ENCODE measurements at places on chromosomes 12 and 14. TPM values are rescaled to one million over a fixed set of nuclear protein-coding genes. Genes with fewer than 3 reads are reported as not detected.

EPYC gene
- total RNA-seq: 0.17 TPM

ANKS1B gene
- 4.1 TPM for total RNA-seq

GRCh38 chr12:64550755-64551154, 59.5 kb upstream of the RASSF3 start:
- DNase-seq: no peak

DNA sequence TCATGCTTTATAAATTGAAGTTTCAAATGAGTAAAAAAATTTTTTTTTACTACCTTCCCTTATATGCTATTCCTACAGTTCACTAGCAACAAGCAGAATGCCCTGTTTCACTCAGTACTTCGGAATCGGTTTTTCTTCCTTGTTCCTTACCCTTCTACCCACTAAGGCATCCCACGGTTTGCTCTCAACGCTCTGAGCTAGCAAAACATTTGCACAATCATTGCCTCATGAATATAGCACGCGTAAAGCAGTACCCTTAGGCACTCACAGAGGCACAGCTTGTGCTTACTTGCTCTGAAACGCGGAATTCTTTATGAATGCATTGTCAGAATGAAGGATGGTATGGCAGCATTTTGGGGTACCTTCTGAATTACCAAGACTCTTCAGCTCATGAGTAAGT, 45.0 kb downstream of the PPP1R13B start:
- no peak for DNase-seq

DNA sequence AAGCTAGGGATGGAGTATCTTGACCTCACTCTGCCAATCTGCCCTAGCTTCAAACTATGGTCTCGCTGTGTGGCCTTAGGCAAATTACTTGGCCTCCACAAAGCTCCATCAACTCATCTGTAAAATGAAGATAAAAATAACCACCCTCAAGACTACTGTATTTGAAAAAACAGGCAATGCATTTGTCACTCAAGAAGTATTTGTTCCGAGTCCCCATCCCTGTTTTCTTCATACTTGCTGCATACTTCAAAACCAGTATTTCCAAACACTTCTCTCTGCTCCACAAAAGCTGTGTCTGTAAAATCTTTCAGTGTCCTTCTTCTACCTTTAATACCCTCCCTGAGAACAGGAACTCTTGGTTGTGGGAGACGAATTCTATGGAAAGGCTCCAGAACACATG, 47.9 kb downstream of the GTF2A1 start:
- DNase-seq: no peak

Data from M059J (cell line).